Kidney capillary endothelial cell (primary cell): ENCODE measurements at places on chromosomes 6 and 20.
A peak's percentile ranks its signal among the peaks of the same experiment; 100 is the strongest.

GRCh38 chr6:123515715-123516114, 121.0 kb downstream of the TRDN start:
- DNase-seq = no peak

DNA sequence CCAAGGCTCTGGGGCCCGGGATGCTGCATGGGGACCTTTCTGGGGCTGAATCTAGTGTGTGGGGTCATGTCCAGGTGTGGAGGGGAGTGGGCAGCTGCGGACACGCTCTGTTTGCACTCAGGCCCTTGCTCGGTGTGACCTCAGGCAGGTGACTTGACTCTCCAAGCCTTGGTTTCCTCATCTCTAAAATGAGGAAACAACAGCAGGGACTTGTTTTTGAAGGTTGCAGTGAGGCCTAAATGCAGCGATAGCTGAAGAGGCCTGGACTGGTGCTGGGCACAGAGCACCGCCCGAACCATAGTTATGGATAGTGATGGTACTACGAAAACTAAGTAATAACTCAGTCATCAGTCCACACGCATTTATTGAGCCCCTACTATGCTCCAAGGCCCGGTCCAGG, 91.8 kb downstream of the NOL4L start:
- DNase-seq = no peak

DNA sequence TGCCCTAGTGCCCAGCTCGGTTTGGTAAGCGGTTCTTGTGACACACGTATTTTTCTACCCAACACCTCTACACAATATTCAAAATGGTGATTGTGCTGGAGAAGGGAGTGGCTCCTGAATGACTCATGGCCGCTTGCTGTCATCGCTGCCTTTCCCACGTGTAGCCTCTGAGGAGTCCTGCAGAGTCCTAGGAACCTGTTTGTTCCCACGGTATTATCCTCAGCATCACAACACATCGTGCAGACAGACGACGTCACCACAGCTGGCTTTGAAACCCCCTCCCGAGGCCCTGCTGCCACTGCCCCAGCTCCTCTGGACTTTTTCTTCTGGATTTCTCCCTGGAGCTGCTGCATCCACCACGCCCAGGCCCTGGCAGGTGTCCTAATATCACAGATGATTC, 353.5 kb downstream of the SMOC2 start:
- DNase-seq = no peak

- DNase-seq = no peak
These were observed 450.3 kb downstream of the CD83 start for GRCh38 chr6:14567842-14568241.

DNA sequence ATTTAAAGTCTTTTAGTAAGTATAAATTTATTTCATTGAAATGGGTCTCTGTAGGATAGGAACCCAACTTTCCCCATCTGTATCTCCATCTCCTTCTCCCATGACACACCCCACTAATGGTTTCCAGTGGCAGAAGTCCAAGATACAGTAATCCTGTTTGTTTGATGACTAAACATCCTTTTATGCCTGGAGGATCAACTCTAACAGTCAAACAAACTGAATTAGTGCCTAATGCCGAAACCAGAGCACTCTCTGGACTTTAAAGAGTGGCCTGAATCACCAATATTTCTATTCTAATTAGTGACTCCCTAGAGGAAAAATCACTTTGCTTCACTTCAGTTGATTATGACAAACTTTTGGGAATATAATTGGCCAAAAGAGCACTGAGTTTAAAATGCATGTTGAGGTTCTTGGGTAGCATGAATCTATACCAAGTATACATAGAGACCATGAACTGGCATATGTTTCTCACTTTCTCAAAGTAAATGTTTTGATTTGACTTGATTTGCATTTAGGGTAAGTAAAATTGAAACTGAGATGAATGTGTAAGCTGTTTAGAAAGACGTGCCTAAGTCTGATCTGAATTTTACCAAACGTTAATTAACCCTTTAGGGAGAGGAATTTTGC, 776.4 kb upstream of the NRSN1 start:
- peak; percentile 73 for DNase-seq

DNA sequence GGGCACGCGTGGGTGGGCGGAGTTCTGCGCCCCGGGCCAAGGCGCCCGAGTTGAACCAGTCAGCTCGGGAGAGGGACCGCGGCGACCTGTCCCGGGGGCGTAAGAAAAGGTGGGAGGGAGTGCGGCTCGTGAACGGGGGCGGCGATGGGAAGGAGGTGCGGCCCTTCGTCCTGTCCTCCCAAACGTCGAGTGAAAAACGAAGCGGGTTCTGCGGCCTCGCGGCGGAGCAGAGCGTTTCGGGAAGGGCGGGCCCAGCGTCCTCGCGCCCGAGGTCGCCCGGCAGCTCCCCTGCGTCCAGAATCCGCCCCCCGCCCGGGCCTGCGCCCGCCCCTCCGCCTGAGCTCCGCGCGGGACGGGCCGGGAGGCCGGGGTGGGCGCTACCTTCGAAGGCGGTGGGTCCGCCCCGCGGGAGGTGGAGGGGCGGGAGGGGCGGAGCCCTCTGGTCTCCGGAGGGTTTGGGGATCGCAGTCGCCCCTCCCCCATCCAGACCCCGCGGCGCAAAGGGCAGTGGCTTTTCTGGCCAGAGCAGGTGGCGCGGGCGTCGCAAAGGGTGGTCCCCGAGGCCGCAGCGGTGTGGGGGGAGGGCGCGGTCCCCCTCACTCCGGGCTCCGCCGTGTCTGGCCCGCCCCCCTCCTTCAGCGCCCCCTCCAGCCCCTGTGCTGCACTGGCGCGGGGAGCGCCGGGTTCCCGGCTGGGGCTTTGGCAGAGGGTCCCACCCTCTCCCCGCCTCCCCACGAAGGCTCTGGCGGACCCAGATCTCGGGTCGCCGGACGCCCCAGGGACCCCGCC, 838 bp downstream of the STMN3 start:
- no peak for DNase-seq

GRCh38 chr6:109768485-109768884, 77.4 kb downstream of the FIG4 start:
- no peak for DNase-seq

DNA sequence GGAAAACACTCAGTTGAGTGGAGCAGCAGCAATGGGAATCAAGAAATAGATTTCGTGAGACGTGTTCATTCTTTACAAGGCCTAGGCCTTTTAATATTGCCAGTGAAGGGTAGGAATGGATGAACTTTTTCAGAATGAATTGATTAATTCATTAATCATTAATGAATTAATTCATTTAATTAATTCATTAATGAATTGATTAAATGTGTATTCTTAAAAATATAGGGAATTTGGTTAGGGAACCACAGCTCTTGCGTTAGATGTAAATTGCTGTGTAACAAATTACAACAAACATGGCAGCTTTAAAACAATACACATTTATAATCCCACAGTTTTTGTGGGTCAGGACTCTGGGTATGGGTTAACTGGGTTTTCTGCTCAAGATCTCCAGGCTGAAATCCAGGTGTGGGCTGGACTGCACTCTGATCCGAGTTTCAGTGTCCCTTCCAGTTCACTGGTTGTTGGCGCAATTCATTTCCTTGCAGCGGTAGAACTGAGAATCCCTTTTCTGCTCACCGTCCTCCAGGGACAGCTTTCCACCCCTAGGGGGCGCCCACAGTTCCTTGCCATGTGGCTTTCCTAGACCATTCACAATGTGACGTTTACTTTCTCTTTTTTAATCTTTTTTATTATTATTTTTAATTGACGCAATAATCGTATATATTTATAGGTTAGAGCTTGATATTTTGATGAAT, 32.8 kb upstream of the BCAS1 start:
- peak; percentile 69 for DNase-seq

GRCh38 chr6:51166914-51167313, 348.2 kb downstream of the TFAP2B start:
- no peak for DNase-seq

- no peak for DNase-seq
These were observed 61.8 kb downstream of the FAM229B start for GRCh38 chr6:112149236-112149635.

DNA sequence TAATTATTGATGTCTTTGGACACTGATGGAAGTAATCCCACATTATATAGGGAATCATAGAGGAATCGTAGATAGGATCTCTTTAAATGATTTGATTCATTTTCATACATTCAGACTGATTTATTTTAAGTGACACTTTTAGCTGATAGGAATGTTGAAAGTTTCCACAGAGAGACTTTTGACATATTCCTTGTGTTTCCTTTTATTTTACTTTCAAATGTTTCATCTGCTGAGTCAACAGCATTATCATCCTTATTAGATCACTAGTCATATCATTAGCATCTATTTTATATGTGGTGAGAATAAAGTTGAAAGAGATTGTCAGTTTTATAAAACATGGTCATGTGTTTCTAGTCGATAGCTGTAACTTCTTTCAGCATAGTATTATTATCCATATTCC, 13.4 kb downstream of the DCBLD1 start:
- DNase-seq = no peak

DNA sequence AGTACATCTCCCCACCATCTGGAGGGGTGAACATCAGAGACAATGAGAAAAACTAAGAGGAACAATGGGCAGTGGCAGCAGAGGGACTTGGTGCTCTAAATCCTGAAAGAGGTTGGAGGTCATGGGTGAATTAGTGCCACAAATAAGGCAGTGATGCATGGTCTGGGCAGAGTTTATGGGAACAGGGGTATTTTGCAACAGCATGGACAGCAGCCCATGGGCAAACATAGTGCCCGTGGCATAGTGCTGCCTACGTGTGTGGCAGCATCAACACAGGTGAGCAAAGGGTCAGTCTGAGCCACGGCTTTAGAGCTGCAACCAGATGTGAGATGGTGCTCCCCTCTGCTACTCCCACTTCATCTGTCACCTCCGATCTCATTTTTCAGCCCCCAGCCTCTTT, 459.1 kb upstream of the CITED2 start:
- no peak for DNase-seq

DNA sequence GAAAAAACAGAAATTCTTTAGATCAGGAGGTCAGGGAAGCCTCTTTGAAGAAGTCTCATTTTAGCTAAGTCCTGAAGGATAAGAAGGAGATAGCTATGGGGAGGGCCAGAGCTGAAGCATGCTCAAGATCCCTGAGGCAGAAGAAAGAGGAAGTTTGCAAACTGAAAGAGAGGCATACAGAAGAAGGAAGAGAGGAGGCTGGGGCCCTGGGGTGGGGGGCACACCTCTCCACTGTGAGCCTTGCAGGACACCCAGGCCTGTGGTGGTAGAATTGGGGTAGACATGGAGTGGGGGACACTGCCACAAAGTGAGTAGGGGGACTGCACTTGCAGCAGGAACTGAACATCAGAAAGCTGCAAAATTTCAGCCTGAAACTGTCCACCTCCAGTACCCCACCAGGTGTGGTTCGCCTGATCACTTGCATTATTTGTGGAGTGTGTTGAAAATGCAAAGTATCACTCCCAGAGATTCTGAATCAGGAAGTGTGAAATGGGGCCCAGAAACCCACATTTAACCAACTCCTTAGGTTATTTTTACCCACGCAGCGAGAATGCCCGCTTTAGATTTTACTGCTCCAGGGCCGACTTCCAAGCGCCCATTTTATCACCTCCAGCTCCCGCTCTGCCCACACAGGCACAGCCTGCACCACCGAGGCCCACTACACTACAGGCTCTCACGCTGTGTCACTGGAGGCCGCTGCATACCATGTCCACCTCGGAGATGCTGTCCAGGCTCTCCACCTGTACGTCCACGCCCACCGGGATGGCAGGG, 44.0 kb downstream of the GABRR2 start:
- no peak for DNase-seq

DNA sequence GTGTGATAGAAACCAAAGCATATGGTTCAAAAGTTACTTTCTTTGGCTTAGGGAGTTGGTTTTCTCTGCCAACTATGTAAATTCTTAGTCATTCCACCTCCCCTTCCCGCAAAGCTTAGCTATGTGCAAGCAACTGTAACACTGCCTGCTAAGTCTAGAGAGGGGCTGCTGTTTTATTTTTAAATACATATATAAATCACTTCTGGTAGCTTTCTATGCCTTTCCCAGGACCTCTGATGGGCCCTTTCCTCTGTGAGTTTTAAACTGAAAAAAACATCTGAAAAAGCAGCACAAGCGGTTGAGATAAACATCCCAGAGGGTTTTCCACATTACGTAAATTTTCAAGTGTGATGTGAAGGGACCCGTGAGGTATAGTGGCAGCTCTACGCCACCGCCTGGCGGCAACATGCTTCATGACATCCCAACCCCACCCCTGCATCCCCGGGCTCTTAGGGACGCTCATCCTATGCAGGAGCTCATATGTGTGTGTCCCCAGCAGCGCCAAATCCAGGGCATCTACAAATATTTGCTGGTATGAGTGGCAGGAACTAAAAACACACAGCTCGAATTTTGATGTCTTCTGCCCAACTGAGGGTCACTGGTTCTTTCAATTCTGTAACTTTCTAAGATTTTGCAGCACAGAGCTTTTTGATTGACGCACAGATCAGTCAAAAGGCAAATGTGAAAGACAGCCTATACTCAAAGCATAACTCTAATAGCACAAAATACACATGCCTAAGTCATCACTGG, 12.7 kb downstream of the SAYSD1 start:
- no peak for DNase-seq

- DNase-seq = no peak
These were observed 10.9 kb downstream of the FOXQ1 start for GRCh38 chr6:1322696-1323219.

GRCh38 chr6:54719633-54720032, 126.9 kb upstream of the FAM83B start:
- no peak for DNase-seq
